ENCODE measurements at places on chromosomes 12 and 14. TPM values are rescaled to one million over a fixed set of nuclear protein-coding genes. Genes with fewer than 3 reads are reported as not detected.

DNA sequence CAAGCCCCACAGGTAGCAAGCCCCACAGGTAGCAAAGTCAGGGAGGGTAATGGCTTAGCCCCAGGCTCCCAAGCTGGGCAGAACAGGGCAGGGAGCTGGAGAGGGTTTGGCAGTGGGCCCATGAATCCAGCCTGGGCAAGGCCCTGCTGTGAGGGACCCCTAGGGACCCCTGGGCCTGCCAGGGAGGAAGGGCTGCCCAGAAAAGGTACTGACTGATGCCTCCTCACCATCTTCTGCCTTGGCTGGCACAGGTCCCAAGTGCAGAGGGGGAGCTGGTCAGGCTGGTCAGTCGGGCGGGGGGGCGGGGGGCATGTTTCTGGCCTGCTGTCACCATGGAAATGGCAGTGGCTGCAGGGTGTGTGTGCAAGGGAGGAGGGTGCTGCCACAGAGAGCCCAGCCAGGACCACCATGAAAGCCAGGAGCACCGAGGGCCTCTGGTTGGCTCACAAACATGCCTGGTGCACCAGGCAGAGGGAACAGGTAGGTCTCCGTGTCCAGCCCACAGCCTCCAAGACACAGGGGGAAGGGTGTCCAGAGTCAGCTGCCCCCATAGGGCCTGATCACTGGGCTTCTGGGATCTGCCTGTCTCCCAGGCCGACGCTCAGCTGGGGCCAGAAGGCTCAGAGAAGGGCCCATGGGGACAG lies 1.5 kb upstream of the CRIP2 start:
- DNase-seq, result no peak

DNA sequence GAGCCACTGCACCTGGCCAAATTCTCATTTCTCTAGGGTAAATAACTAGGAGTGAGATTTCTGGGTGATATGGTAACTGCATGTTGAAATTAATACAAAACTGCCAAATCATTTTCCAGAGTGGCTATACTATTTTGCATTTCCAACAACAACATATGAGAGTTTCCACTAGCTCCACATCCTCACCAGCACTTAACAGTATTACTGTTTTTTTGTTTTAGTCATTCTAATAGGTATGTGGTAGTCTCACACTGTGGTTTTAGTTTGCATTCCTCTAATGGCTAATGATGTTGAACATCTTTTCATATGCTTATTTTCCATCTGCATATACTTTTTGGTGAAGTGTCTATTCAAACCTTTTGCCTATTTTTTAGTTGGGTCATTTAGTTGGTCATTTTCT lies 5.8 kb upstream of the ZFP36L1 start:
- DNase-seq, result no peak

The FAIM2 gene
- polyA plus RNA-seq, result 4.3 TPM

The KLRC2 gene
- 0.36 TPM for polyA plus RNA-seq

The SRRM4 gene
- polyA plus RNA-seq, result 0.19 TPM

DNA sequence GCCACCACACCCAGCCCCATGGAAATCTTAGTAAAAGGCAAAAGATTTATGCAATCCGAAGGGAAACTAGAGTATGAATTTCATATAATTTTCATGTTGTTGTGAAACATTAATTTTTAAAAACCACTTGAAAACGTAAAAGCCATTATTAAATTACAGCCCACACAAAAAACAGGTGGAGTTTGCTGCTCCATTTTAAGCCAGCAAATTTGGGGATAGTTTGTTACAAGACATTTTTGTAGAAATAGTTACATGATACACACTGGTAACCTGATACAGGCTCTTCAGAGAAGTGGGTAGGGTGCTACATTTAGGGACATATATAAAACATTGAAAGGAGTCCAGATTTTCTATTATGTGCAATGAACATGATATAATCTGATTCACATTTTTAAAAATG lies 17.6 kb downstream of the GNPTAB start:
- no peak for DNase-seq

DNA sequence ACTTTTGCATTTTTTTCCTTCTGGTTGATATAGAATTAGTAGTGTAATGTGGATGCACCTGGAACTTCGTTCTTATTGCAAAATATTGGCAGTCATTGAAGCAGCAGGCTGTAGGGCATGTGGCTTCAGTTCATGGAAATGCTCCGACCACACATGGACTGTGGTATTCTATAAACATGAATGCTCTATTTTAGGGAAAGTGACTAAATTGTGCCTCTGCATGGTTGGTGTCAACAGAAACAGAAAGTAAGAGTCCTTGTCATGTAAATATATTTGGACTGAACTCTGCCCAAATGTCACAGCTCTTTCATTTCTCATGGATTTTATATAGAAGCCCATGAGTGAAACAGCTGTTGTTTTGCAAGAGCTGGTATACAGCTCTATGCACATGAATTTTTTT lies 917.0 kb downstream of the LRFN5 start:
- no peak for DNase-seq

- no peak for DNase-seq
These were observed 26.5 kb upstream of the RCOR1 start for GRCh38 chr14:102565959-102566358.

GRCh38 chr12:12010277-12011039 lies 60.3 kb upstream of the BCL2L14 start:
- no peak for DNase-seq

DNA sequence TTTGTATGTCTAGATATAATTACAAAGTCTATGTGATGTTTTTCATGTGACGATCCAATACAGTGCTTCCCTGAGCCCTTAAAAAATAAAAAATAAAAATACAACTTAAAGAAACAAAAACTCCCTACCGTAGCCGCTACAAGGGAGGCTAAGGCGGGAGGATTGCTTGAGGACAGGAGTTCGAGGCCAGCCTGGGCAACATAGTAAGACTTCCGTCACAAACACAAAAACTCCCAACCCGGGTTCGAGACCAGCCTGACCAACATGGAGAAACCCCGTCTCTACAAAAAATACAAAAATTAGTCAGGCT lies 669 bp upstream of the CDKN3 start:
- no peak for DNase-seq

- DNase-seq, result no peak
These were observed 109.3 kb downstream of the NAV3 start for GRCh38 chr12:77940011-77940423.

The TC2N gene
- polyA plus RNA-seq, result 23.9 TPM

GRCh38 chr12:65860600-65860999 lies 36.3 kb downstream of the HMGA2 start:
- DNase-seq, result no peak

DNA sequence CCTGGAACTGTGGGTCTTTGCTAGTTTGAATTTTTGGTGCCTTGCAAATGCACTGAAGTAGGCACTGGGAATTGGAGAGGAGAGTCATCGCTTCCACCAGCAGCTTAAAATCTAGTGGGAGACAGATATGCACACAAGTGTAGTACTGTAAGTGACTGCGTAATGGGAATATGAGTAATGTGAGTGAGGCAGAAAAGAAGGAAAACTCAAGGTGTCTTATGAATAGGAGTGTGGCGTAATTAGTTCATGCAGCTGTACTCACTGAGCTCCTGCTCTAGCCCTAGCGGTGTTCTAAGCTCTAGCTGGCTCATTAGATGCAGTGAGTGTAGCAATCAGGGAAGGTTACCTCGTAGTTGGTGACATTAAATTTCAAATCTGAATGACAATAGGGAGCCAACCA lies 2.8 kb downstream of the TCP11L2 start:
- DNase-seq, result no peak

GRCh38 chr12:76611533-76611932 lies 52.0 kb upstream of the OSBPL8 start:
- no peak for DNase-seq

DNA sequence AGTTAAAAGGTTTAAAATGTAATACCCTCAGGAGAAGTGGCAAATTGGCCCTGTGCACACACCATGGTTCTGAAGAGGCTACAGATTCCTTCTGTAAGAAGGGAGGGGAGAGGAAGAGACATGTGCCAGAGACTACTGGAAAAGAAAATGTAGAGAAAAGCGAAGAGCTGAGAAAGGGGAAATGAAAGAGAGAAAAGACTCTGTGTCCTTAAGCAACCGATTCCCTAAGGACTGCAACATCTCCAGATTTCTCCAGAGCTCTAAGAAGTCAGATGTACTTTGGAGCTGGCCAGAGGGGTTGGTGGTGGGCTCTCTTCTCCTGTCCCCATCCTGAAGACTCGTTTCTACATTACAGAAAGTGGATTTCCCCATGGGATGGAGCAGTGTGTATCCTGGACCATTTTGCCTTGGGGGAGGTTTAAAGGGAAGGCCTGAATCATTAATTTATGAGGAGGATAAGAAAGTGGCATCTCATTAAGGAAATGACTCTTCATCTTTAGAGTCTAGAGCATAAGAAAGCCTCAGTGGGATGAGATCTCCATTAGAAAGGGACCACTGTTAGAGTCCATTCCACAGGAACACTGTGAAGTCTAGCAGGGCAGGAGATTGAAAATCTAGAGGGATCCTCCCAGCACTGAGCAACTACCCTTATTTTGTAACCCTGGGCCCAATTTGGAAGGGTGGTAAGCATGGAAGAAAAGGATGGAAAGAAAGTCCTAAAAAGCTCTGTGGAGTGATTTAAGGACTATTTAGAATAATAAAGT lies 45.5 kb upstream of the FUT8 start:
- no peak for DNase-seq

The ITGA7 gene
- 46.5 TPM for polyA plus RNA-seq

DNA sequence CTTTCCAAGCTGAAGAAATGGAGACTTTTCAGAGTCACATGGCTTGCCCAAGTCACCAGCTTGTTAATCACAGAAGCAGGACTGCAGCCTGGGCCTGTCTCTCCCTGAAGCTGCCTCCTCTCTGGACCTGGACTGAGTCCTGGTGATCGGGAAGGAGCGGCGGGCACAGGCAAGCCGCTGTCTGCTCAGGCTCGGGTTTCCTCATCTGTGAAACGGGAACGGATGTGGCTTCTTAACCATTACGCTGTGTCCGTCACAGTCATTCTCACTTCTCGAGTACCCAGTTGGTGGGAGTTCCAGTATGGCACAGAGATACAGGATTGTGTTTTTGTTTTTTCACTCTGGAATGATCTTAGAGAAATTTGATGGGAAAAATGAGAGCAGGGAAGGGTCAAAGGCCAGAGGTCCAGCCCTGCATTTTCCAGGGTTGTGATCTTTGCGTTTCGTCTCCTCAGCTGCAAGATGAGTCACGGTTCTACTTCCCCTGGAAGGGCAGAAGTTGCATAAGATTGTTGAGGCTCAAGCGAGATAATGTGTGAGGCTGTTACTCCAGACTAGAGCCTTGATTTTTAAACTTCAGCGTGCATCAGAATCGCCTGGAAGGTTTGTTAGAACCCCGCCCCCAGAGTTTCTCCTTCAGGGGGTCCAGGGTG lies 7.6 kb upstream of the LRTM2 start:
- DNase-seq, result no peak

The NTF3 gene
- polyA plus RNA-seq, result 3.5 TPM

Measured in left renal pelvis (tissue), 4 donors.